Activated T-cell treated with anti-CD3 and anti-CD28 coated beads, Interleukin-2, amount 50 U/mL, for 24 hours (primary cell): ENCODE measurements at places on chromosomes 6 and 20.

DNA sequence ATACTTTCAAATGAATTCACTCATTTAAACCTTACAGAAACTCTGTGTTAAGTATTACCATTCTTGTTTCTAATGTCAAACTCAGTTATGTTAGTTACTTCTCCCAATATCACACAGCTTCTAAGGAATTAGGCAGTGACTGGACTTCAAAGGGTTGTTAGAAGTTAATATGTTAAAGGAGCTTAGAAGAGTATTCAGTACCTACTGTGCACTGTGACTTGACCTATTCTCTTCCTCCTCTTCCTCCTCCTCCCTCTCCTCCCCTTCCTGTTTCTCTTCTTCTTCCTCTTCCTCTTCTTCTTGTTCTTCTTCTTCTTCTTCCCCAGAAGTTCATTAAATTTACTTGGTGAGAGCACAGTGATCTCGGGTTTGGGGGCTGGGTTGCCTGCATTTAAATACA lies 325.6 kb upstream of the SLC35B3 start:
- DNase-seq, result no peak

DNA sequence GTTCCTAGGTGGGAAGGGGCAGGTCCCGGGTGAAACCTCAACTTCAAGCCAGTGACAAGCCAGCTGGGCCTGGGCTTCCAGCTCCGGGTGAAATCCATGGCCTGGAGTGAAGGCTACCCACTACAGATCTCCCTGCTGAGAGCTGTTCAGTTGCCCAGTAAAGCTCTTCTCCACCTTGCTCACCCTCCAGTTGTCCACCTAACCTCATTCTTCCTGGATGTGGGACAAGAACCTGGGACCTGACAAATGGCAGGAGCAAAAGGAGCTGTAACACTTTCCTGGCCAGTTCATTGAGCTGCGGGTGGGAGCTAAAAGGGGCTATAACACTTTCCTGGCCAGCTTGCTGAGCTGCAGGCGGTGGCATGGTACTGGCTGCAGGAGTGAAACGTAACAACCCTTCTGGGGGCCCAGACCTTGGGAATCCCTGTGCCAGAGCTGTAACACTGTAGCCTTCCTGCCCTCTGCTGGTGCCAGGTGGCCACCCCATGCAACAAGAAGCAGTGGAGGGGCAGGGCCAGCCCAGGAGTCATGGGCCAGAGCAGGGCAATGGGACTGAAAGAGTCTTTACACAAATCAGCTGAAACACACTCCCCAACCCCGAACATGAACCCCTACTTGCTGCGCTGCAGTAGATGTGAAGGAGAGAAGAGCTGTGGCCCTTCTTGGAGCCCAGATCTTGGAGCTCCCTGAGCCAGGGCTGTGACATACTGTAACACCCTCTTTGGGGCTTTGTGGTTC lies 3.6 kb upstream of the HINT3 start:
- DNase-seq, result no peak

DNA sequence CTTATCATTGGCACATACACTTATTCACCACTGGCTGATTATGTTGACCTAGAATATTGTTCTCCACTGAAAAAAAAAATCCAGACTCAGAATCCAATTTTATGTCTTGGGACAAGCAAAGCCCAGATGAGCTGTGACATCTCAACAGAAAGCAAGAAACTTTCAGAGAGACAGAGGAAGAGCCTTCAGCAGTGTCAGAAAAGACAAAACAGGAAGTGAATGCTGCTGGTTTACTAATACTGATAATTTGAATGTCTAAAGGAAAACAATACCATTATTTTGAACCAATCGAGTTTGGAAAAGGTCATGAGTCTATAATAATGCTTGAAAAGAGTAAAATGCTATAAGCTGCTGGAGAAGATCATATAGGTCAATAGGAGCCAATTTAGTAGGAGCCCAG lies 179.8 kb upstream of the RIMS1 start:
- DNase-seq, result no peak

DNA sequence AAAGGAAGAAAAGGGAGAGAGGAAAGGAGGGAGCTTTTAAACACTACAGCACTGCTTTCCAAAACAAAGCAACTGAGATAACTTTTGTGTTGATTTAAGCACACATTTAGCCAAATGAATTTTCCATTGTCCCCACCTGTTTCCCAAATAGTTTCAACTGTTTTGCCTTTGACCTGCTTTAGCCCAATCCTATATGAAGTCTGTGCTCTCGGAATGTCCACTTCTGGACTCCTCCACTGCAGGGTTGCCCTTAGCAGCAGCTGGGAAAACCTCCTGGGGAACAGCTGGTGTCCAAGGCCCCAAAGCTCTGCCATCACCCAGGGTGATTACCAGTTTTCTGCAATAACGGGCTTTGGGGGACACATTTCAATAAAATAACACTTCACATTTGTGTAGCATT lies 44.9 kb upstream of the PKHD1 start:
- no peak for DNase-seq

- no peak for DNase-seq
Measured at GRCh38 chr6:144646093-144647056, 361.2 kb downstream of the UTRN start.

DNA sequence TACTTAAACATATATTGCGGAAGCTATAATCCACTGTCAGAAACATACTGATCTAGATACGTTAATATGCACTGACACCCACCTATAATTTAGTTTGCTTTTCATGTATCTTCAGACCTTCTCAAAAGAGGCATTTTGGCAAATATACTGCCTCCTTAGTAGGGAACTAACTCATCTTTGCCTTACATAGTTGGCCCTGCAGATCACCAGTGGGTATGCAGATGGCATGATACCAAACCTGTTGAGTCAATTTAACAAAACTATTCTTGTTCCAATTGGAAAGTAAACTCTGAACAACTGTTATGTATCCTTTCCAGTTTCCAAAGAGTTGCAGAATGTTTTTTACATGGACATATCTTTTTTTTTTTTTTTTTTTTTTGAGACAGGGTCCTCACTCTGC lies 35.6 kb upstream of the TBC1D20 start:
- DNase-seq, result no peak

- no peak for DNase-seq
Measured at GRCh38 chr6:69069881-69070280, 434.8 kb downstream of the ADGRB3 start.
